Vagina (tissue), 2 donors: ENCODE measurements at places on chromosomes 16 and 17.

- DNase-seq: no peak
These were observed 482 bp downstream of the BAHCC1 start for GRCh38 chr17:81395600-81396277.

- no peak for DNase-seq
These were observed 13.3 kb downstream of the CES4A start for GRCh38 chr16:67001726-67002125.

DNA sequence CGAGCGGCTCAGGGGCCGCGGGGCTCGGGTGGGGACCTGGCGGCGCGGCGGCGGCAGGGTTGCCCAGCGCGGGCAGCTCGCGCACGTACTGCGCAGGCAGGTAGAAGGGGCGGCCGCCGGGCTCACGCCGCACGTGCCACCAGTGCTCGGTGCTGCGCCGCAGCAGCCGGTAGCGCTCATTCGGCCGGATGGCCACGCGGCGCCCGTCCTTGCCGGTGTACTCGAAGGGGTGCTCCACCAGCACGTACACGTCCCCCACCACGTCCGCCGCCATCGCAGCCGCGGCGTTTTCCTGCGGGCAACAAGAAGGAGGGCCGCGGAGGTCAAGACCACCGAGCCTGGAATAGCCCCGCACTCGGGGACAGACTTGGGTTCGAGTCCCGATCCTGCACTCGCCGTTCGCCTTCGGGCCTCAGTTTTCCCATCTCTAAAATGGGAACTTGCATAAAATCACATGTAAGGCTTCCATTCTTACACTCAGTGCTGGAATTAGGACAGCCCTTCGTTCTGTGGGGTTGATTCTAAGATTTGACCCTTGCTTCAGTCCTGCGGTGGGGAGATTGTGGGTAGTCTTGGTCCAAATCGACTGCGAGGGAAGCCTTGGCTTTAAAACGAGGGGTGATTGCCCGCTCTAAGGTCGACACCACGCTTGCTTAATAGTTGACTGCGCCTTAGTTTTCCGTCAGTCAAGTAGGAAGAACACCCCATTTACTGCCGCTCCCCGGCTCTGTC is 2.5 kb downstream of the ARHGAP27 start:
- DNase-seq: no peak

DNA sequence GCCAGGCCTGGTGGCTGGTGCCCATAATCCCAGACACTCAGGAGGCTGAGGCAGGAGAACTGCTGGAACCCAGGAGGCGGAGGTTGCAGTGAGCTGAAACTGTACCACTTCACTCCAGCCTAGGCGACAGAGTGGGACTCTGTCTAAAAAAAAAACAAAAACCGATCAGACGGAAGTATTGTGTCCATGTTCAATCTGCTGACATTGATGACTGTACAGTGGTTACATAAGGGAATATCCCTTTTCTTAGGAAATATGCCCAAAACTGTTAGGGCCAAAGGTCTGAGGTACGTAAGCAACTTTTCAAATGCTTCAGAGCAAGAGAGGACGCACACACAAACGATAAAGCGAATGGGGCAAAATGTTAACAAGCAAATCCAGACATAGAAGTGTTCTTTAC is 69.8 kb upstream of the DNAH17 start:
- DNase-seq: no peak

- no peak for DNase-seq
These were observed 33.6 kb downstream of the FOXL1 start for GRCh38 chr16:86611941-86612340.

DNA sequence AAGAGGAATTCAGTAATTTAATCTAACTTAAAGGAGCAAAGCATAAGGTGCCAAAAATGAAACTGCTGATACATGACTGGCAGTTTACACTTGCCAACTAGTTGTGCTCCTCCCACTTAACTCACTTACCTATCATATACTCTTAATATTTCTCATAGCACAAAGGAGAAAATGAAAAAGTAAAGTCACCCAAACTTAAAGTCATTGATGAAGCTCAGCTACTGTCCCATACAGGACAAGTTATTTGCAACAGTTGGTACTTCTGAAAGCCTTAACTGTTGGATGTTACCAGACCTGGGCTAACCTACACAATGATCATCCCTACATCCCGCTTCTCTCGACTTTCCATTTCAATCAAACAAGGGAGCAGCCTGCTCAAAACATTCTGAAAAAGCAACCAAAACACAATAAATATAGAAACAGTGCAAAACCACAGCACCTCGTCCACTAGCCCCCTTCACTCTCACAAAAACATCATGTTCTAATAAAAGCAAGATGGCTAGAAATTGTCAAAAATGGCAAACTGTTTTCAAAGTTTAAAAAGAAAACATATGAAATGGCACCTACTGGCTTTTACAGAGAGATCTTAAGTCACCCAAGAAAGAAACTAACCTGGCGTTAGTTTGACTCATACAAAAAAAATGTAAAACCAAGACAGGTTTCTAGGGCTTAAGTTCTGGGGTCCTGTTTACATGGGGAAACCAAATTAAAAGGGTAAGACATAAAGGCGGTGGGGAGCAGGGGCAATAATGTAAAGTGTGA is 868 bp downstream of the MED13 start:
- no peak for DNase-seq
